Urinary bladder (tissue), 4 donors: ENCODE measurements at places on chromosomes 3 and 15.

GRCh38 chr3:149658744-149659497 is 1.1 kb upstream of the WWTR1 start:
- peak; percentile 62 for DNase-seq

DNA sequence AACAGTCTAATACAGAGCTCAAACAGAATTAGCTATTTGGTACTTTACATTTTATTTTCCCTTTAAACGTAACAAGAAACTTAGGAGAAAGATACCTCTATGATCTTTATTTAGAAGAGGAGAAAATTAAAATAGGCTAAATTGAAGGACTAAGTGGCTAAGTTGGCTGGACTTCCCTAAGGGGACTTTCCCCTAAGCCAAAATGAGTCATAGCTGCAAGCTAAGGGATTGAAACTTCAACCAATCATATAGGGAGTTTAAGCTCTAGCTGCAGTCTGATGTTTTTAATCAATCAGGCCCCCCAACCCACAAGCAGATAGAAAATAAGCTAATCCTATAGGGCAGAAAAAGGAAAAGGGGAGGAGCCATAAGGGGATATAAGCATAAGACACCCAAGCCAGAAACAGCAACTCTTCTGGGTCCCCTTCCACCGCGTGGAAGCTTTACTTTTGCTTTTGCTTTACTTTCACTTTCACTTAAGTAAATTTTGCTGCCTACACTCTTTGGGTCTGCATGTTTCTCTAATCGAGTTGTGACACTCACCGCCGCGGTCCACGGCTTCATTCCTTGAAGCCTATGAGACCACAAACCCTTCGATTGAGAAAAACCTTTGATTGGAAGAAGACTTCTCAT is 1108.5 kb upstream of the EPHA6 start:
- DNase-seq = no peak

DNA sequence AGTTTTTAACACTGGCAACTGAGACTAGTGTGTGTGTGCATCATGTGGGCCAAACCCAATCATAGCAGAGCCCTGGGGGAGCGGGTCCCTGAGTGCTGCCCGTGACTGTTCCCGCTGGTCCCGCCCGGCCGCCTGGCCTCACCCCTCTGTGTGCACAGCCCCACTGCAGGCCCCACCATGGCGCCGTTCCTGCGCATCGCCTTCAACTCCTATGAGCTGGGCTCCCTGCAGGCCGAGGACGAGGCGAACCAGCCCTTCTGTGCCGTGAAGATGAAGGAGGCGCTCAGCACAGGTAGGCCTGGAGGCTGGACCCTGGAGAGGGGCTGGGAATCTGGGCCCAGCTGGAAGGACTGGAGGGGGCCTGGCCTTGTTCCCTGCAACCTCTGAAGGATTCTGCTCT is 17.2 kb downstream of the PRKCD start:
- no peak for DNase-seq

GRCh38 chr3:169363318-169364265 is 299.9 kb downstream of the MECOM start:
- DNase-seq = no peak

GRCh38 chr15:28915041-28915810 is 29.5 kb downstream of the APBA2 start:
- DNase-seq = no peak

DNA sequence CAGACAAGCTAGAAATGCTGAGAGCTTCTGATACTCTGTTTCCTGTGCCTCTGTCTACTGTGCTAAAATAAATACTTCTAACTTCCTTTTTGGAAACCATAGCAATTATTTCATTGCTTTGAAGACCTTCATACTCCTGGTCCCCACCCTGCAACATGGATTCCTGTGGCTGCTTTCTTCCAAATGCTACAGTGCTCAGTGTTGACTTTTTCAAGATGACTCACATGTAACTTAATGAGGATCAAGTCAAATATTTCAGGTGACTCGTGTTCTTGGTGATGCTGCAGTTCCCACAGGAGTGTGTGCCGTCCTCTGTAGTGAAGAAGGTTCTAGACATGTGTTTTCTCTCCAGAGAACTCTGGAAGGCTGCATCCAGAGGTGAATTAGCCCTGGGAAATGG is 288.6 kb downstream of the CLSTN2 start:
- peak; percentile 25 for DNase-seq
